ENCODE measurements at places on chromosomes 12 and 14.

DNA sequence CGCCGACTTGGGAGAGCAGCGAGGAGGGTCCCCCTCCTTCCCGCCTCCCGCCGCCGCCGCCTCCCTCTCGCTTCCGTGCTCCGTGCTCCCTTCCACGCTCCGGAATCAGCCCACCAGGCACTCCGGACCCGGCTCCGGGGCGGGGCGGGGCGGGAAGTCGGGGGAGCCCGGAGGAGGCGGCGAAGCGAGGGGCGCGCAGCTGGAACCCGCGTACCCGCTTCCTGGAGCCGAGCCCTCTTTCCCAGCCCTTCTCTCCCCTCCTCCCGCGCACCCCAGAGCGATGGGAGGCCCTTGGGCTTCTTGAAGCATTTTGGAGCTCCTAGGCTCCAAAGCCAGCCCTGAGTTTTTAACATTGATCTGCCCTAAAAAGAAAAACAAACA, at the start of gene SYNDIG1L:
SYNDIG1L (minus strand) TSS at position 9 of the 381 bp plus-strand sequence. CDS start 16,466 bp downstream, outside the sequence.
- DNase-seq: no peak

DNA sequence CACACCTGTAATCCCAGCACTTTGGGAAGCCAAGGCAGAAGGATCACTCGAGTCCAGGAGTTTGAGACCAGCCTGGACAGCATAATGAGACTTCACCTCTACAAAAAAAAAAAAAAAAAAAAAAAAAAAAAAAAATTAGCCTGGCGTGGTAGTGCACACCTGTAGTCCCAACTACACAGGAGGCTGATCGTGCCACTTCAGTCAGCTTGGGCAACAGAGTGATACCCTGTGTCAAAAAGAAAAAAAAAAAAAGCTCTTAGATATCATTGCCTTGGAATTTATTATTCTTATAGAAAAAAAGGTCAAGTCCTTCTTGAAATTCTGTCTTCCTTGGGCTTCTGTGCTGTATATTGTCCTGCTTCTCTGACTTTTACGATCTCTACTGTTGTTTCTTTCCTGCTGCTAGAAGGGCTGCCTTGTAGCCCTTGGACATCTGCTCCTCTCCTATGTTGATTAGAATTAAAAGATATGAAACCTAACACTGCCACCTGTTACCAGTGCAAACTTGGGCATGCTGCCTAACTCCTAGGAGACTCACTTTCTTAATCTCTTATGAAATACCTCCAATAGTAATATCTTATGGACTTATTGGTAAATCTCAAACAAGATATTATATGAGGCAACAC, 5.7 kb downstream of the TMEM19 start:
- DNase-seq: no peak

DNA sequence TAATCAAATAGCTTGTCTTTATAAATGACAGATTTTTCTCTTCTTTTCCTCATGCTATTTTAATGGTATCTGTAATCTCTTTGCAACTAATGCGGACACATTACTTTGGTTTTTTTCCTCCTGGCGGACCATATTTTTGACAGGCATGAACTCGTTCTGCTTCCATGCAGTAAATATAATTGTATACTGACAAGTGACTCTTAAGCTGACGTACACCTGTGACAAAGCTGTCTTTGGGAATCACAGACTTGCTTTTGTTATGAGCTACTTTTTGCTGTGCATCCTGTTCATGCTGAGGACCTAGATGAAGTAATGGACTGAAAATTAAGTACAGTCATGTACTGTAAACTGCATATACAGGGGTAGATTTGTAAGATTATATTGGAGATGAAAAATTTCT, 434.3 kb upstream of the TMTC1 start:
- DNase-seq: no peak

GRCh38 chr12:110039085-110039807, 9.1 kb downstream of the C12orf76 start:
- no peak for DNase-seq

- no peak for DNase-seq
Measured at GRCh38 chr14:64732536-64733120, 28.4 kb downstream of the PLEKHG3 start.

GRCh38 chr12:52055731-52056711, 4.8 kb downstream of the NR4A1 start:
- DNase-seq: no peak

GRCh38 chr14:51071857-51072256, 23.0 kb downstream of the TRIM9 start:
- peak; percentile 27 for DNase-seq

GRCh38 chr12:132397152-132397933, 68.0 kb upstream of the GALNT9 start:
- DNase-seq: no peak

- no peak for DNase-seq
Measured at GRCh38 chr14:103296007-103296406, 38.0 kb upstream of the EIF5 start.

DNA sequence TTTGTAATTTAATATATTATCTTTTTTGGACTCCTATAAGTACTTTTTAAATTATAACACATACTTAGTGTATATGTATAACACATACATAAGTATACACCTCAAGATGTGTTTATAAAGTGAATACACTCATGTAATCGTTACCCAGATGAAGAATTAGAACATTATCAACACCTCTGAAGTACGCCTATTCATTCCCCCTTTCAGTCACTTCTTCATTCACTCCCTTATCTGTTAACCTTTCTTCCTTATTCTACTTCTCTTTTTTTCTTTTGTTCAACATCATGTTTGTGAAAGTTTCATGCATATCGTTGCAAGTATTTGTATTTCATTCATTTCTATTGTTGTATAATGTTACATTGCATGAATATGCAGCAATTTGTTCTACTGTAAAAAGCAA, 98.5 kb downstream of the ARID2 start:
- no peak for DNase-seq

DNA sequence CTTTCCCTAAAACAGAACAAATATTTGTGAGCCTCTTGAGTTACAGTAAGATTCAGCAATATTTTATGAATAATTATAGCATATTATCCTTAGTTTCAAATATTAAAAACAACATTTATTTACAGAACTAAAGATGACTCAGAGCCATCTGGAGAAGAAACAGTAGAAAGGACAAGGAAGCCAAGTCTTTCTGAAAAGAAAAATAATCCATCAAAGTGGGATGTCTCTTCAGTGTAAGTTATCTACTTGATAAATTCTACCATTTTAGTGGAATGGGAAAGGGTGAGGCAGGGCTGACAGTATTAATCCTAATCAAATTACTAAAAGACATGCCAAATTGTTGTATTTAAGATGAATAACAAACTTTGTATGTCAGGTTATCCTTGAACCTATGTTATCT, 88.1 kb downstream of the DNAI7 start:
- DNase-seq: no peak

- DNase-seq: no peak
Measured at GRCh38 chr12:85138833-85139232, 102.7 kb downstream of the LRRIQ1 start.

- no peak for DNase-seq
Measured at GRCh38 chr14:93331728-93332396, 974 bp downstream of the BTBD7 start.

DNA sequence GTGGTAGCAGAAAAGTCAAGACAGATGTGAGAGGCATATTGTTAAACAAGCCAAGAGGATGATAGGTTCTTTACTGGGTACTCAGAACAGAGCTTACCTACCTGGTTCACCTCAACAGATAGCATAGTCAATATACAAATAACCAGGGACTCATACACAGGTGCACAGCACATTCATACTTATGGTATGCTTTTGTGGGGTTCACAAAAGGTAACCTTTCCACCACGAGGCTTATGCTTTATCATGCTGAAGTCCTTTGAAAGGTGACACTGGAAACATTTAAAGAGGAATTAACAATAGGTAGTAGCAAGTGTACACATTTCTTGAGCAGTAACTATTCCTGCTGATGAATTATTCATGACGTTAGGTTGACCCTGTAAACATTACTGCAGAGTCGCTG, 42.2 kb upstream of the MBIP start:
- DNase-seq: no peak

- no peak for DNase-seq
Measured at GRCh38 chr12:31702047-31702446, 26.8 kb downstream of the AMN1 start.

GRCh38 chr12:38772437-38772836, 133.0 kb downstream of the CPNE8 start:
- DNase-seq: no peak

GRCh38 chr12:67449591-67450052, 180.5 kb downstream of the CAND1 start:
- DNase-seq: no peak

DNA sequence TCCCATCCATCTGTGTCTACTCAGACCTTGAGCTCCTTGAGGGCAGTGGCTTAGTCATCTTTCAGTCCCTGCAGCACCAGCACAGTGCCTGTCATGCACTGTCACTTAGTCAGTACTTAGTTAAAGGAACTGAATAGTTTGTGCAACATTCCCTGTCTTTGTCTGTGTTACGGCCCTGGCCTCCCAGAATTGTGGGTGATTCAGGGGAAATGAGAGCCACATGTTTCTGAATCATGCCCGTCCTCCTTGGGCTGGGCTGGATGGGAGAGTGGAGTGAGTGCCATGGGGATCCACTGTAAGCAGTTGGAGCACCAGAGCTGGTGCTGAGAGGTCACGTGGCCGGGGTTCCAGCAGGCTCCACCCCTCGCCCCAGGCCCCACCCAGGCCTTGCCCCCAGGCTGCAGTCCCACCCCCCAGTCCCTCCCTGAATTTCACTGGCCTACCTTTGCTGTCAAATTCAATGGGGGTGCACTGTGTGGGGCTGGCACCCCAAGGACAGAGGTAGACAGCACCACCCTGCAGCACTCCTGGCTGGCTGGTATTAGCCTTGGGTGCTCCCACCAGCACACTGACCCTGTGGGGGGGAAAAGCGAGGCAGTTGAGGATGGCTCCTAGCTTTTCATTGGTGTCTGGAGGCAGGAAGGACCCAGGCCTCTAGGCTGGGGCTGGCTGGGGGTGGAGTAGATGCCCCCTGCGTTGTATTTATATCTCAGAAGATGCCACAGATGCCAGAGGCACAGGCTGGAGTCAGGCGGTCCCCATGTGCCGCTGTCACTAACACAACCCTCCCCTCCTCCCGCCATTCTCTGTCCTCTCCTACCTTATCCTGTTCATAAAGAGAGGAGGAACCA, 7.5 kb downstream of the ITGA5 start:
- DNase-seq: peak; percentile 75

- DNase-seq: no peak
Measured at GRCh38 chr14:101130861-101131260, 227.3 kb upstream of the RTL1 start.

DNA sequence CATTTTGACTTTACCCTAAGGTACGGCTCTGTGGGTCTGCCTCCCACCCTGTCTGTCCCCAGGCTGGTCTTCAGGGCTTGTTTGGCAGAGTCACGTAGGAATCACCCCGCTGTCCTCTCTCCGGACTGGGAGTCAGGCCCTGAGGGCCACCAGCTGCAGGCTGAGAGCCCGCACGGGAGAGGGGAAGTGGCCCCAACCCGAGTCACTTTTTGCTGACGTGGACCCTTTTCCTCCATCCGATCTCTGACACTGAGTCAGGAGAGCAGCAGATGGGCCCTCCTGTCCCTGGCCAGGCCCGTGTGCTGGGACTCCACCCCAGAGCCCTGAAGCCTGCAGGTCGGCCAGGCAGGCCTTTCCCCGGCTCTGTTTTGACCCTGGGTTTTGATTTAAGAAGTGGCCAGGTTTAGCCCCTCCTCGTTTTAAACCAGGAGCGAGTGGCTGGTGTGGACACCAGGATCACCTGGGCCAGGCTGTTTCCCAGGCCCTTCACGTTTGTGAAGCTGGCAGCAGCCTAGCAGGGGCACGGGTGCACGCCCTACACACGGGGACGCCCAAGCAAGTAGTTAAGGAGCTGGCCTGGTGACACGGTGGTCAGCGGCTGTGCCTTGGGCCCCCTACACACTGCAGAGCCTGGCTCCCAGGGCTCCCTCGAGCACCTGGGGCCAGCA, 12.5 kb upstream of the TEX22 start:
- peak; percentile 67 for DNase-seq

DNA sequence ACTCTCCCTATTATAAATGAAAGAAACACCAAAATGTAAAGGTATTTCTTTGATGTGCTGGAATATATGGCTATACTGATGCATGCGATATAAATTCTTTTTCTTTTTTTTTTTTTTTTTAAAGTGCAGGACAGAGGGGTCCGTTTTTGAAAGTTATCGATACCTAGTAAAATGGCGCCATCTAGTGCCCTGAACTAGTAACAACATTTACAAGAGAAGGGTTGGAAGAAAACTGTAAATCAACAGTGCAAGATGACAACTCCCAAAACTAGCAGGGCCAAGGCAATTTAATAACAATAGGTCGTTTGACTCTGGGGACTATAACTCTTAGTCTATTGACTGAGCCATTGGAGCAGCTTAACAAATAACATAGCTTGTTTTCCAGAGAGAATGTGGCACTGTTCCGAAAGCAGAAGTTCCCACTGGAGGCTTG, 137.7 kb downstream of the SPTSSA start:
- DNase-seq: no peak

- no peak for DNase-seq
Measured at GRCh38 chr12:93181409-93181965, 196.2 kb upstream of the NUDT4 start.

GRCh38 chr14:67557118-67557517, 24.0 kb downstream of the PLEKHH1 start:
- no peak for DNase-seq

GRCh38 chr14:93115821-93116675, at the start of gene ITPK1:
TSS of gene ITPK1 (minus strand) at chr14:93115925. CDS start at chr14:93115163, 762 bp downstream.
- DNase-seq: peak; percentile 48

DNA sequence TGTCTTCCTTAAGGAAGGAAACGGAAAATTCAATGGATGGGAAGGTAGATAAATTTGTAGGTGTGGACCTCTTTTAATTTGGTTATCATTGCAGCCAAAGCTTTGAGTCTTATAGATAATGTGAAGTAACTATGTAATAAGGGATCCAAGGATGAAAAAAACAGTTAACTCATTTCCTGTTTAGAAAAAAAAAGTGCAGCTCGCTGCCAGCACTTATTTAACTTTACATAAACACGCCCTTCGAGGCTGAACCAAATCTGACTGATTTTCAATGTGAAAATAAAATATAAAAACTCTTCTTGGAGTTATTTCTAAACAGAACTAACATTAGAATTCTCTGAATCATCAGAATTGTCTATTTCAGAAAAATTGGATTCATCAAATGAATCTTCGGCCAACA, 7.0 kb downstream of the NUBPL start:
- no peak for DNase-seq

GRCh38 chr14:22531451-22532344, 57.3 kb downstream of the DAD1 start:
- DNase-seq: no peak

- DNase-seq: no peak
Measured at GRCh38 chr12:122471324-122472226, 29.2 kb downstream of the ZCCHC8 start.

GRCh38 chr12:73514672-73515071, 1023.0 kb upstream of the ATXN7L3B start:
- no peak for DNase-seq

DNA sequence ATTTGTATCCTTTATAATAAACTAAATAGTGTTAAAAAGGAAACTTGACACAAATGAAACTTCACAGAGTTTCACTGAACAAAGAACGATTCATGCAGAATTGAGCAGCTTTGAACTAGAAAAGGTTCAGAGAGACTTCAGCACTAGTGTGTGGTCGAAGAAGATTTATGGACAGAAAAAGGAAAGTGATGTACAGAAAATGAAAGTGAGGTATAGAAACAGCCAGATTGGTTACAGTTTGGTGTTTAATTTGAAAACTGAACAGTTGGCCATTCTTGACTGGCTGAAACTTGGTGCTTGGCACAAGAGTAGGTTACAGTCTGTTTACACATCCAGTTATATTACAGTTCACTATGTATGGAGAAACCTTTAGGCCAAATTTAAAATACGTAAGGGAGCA, 207.1 kb downstream of the GALC start:
- no peak for DNase-seq

Measured in heart left ventricle (tissue), 16 donors.